Choroid plexus epithelial cell (primary cell): ENCODE measurements at places on chromosomes 12 and 14.

DNA sequence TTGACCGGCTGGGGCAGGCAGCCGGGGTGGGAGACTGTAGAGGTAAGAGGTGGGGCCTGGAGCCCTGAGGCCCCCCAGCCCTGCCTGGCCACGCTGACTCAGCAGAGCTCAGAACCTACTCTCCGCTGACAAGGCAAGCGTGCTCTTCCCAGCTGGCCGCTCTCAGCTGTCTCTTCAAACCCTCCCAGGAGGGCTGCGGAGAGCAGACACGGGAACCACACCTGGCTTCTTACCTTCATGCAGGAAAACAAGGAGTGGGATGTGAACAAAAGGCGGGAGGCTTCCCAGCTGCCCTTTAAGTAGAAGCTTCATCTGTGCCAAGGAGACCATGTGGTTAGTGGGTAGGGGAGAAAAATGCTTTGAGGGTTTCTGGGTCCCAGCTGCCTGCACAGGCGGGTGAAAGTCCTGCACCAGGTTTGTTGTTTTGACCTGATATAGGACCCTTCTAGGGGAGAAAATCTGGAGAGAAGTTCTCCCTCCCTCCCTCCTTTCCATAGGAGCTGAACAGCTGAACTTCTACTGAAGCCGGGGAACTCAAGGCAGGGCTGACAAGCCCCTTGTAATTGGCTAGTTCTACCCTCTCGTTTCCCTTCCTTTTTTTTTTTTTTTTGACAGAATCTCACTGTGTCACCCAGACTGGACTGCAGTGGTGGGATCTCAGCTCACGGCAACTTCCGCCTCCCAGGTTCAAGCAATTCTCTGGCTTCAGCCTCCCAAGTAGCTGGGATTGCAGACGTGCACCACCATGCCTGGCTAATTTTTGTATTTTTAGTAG lies 12.8 kb upstream of the TESC start:
- no peak for DNase-seq

- no peak for DNase-seq
These were observed 31.5 kb downstream of the MEG3 start for GRCh38 chr14:100857233-100857922.

- DNase-seq: peak; percentile 27
These were observed 7.4 kb upstream of the TMEM132C start for GRCh38 chr12:128259556-128260070.

- DNase-seq: peak; percentile 90
These were observed 383.0 kb downstream of the LRIG3 start for GRCh38 chr12:58537278-58537677.

DNA sequence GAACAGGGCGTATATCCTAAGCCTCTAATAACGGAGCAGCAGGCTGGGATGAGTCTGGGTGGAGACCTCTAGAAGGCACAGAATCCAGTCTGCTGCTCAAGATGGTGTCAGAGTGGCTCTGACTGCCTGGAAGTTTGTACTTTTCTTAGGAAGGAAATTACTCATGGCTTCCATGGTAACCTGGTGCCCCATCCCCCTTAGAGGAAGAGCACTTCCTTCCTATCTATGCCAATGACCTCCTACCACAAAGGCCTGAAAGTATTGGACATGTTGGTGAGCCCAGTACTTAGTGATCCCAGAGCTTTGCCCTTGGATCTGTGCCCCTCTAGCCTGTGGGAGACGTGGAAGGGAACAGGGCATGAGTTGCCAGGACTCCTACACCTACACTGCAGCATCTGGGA lies 1.5 kb downstream of the BATF start:
- no peak for DNase-seq

DNA sequence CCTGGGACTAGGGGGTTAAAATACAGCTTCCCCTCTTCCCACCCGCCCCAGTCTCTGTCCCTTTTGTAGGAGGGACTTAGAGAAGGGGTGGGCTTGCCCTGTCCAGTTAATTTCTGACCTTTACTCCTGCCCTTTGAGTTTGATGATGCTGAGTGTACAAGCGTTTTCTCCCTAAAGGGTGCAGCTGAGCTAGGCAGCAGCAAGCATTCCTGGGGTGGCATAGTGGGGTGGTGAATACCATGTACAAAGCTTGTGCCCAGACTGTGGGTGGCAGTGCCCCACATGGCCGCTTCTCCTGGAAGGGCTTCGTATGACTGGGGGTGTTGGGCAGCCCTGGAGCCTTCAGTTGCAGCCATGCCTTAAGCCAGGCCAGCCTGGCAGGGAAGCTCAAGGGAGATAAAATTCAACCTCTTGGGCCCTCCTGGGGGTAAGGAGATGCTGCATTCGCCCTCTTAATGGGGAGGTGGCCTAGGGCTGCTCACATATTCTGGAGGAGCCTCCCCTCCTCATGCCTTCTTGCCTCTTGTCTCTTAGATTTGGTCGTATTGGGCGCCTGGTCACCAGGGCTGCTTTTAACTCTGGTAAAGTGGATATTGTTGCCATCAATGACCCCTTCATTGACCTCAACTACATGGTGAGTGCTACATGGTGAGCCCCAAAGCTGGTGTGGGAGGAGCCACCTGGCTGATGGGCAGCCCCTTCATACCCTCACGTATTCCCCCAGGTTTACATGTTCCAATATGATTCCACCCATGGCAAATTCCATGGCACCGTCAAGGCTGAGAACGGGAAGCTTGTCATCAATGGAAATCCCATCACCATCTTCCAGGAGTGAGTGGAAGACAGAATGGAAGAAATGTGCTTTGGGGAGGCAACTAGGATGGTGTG lies 1.9 kb downstream of the GAPDH start:
- DNase-seq: no peak

GRCh38 chr14:96783915-96784224 lies 13.3 kb upstream of the VRK1 start:
- no peak for DNase-seq

- peak; percentile 54 for DNase-seq
These were observed 50.5 kb upstream of the HIF1A start for GRCh38 chr14:61644834-61645233.

DNA sequence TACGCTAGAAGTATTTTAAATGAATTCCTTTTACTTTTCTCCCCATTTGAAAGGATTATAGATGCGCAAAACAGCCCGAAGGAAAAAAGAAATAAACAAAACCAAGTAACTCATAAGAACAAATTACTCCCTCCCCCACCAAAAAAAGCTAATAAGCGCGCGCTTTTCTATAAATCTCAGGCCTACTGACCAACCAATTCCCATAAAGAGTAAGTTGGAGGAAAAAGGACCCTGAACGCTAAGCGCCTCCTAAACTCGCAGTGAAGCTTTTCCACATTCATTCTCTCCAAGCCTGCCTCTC lies 588 bp downstream of the MBIP start:
- DNase-seq: peak; percentile 36

DNA sequence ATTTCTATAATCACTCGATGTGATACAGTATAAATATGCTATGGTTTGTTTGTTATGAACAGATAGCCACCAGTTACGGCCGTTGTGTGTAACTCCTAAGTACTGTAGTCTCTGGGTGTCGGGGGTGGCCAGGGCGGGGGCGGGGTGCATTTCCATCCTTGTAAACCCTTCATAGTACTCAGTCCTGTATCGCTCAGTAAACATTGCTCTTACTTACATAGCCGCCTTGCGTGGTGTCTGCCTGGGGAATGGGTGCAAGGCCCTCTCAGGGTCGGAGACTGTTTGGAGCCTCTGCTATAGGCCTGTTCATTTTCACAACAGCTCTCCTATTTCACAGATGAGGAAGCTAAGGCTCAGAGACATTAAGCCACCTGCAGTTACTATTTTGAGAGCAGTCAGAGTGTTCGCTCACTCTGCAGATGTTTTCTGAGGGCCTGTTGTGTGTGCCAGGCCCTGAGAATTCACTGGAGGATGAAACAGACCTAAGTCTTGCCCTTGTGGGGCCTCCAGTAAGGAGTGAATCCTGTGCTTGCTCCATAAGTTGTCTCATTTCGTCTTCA lies 42.5 kb downstream of the JDP2 start:
- no peak for DNase-seq

GRCh38 chr14:67555518-67556090 lies 22.5 kb downstream of the PLEKHH1 start:
- DNase-seq: no peak

- no peak for DNase-seq
These were observed 65.2 kb downstream of the NINJ2 start for GRCh38 chr12:597926-598568.
